ENCODE measurements at places on chromosomes 12 and 14. TPM values are rescaled to one million over a fixed set of nuclear protein-coding genes. Genes with fewer than 3 reads are reported as not detected.

TEX52 gene
- not detected for total RNA-seq

MMP14 gene
- 8.4 TPM for total RNA-seq

MDGA2 gene
- 0.33 TPM for total RNA-seq

TAS2R20 gene
- 1.4 TPM for total RNA-seq

IL22 gene
- not detected for total RNA-seq

EPYC gene
- total RNA-seq = not detected

VRTN gene
- total RNA-seq = not detected

JKAMP gene
- 41.2 TPM for total RNA-seq

CCDC88C gene
- 6.4 TPM for total RNA-seq

KLHL33 gene
- 0.17 TPM for total RNA-seq

DNA sequence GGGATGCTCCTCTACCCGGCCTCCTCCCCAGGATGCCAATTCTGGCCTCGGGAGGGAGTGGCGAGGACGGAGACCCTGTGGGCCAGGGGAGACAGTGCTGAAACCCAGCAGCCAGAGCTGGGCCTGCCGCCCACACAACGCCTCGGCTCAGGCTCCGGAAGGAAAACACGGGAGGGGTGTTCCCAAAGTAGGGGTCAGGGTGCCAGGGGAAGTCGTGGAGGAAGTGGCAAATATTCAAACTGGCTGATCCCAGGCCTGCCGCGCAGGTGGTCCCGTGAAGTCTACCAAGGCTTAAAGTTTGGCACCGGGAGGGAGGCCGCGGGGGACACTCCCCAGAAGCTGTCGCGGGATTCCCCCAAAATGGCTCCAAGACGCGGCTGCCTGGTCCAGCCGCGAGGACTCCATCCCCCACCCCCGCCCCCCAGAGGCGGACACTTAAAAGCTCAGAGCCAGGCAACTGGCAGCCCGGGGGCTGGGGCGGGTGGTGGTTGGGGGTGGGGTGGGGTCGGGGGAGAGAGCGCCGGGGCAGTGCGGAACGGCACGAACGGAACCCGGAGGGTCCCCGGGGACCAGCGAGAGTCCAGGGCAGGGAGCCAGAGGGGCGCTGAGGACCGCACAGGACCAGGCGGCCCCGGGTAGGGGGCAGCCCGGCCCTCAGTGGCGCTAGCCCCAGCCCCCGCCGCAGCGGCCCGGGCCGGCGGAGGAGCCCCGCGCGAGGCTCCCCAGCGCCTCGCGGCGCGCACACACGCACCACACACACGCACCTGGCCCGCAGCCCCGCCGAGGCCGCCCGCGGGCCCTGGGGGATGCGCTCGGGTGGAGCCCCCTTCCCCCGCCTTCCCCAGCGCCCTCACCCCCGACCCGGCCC, 20.0 kb downstream of the BEGAIN start:
- peak overlapping the region; percentile 48 for H3K4me3 ChIP-seq
- H3K4me1 ChIP-seq = peaks cover 18% of the 10 kb centered on the region
- H3K27ac ChIP-seq = no peak overlapping the region
- DNase-seq = no peak
- H3K36me3 ChIP-seq = no peaks in the 10 kb centered on the region

GRCh38 chr14:64953310-64953654, 10.7 kb upstream of the GPX2 start:
- no peaks in the 10 kb centered on the region for H3K36me3 ChIP-seq
- DNase-seq = no peak

DNA sequence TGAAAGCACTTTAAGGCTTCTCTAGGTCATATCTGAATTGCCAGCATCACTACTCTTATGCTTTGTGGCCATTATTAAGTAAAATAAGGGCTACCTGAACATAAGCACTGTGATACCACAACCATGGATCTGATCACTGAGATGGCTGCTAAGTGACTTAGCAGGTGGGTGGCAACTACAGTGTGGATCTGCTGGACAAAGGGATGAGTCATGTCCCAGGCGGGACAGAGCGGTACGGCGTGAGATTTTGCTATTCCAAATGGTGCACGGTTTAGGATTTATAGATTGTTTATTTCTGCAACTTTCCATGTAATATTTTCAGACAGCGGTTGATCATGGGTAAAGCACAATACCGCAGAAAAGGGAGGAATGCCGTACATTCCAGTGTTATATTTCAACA, 39.4 kb downstream of the MLXIP start:
- H3K4me1 ChIP-seq = peaks cover 23% of the 10 kb centered on the region
- H3K36me3 ChIP-seq = no peaks in the 10 kb centered on the region
- peak overlapping the region; percentile 91 for H3K27ac ChIP-seq
- no peaks in the 10 kb centered on the region for H3K27me3 ChIP-seq
- no peak for DNase-seq

- no peaks in the 10 kb centered on the region for H3K27me3 ChIP-seq
- peaks cover 6% of the 10 kb centered on the region for H3K4me1 ChIP-seq
- no peak overlapping the region for H3K4me3 ChIP-seq
- no peaks in the 10 kb centered on the region for H3K36me3 ChIP-seq
- no peak overlapping the region for H3K27ac ChIP-seq
Measured at GRCh38 chr12:95195122-95195521, 22.1 kb downstream of the FGD6 start.

DNA sequence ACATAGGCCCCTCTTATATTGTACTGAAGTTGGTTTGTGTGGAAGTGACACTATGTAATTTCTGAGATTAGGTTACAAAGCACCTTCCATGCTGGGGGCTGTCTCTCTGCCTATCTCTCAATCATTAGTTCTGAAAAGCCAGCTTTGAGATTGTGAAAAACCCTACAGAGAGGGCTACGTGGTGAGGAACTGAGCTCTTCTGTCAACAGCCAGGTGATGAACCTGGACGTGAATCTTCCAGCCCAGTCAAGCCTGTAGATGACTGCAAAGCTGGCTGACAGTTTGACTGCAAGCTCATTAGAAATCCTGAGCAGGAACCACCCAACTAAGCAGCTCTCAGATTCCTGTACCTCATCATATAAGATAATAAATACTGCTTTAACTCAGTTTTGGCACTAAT, 36.3 kb upstream of the BBS10 start:
- no peak overlapping the region for H3K27ac ChIP-seq
- no peaks in the 10 kb centered on the region for H3K27me3 ChIP-seq
- no peaks in the 10 kb centered on the region for H3K36me3 ChIP-seq
- H3K4me1 ChIP-seq = no peaks in the 10 kb centered on the region

GRCh38 chr14:81269100-81269978, 48.6 kb upstream of the GTF2A1 start:
- no peaks in the 10 kb centered on the region for H3K27me3 ChIP-seq
- H3K4me3 ChIP-seq = no peak overlapping the region
- no peak for DNase-seq
- peaks cover 2% of the 10 kb centered on the region for H3K4me1 ChIP-seq

- no peaks in the 10 kb centered on the region for H3K36me3 ChIP-seq
- H3K27ac ChIP-seq = no peak overlapping the region
- H3K27me3 ChIP-seq = no peaks in the 10 kb centered on the region
Measured at GRCh38 chr12:50246197-50246865, 37.0 kb downstream of the LIMA1 start.

DNA sequence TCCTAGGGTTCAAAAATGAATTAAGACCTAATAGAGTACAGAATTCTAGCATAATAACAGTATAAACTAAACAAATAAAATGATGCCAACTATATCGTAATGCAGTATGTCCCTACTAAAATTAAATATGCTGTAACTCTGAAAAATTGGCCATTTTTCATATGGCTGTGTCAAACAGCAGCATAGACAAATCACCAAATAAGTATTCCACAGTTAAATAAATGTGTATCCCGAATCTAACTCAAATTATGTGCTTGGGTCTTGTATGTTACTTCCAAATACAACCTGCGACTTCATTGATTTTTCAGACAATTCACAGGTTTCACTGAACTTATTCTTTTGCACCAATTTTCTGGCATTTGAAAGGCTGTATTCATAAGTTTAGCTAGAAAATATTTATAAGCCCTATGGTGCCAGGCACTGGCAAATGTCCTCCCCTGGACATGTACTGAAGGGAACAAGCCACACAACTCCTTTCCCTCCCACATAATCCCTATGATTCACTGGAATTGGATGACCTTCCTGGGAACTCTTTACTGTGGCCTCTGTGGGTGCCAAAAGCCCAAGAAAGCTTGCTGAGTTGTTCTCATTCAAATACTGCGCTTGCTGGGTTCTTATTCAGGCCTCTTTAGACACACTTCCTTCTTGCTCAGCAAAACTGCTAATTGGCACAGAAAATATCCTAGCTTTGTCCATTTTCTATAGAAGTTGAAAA, 108.8 kb downstream of the KITLG start:
- no peaks in the 10 kb centered on the region for H3K27me3 ChIP-seq
- DNase-seq = no peak
- H3K4me3 ChIP-seq = no peak overlapping the region
- no peaks in the 10 kb centered on the region for H3K36me3 ChIP-seq
- no peak overlapping the region for H3K27ac ChIP-seq
- no peaks in the 10 kb centered on the region for H3K4me1 ChIP-seq

DNA sequence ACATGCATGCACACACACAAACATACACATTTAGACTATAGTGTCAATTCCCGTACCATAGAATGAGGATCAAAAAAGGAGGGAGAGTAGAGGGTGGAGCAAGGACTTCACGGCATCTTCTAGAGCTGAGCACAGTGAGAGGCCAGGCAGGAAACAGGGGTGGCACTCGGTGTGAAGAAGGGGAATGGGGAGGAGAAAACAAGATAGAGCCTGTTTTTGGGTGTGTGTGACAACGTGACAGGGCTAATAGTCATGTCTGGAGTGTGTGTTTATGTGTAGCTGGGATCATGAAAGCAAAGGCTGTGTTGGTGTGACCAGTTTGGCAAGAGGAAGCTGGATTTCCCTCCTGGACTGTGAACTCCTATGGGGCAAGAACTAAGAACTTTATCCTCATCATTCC, 9.9 kb upstream of the ACVR1B start:
- H3K27ac ChIP-seq = no peak overlapping the region
- DNase-seq = no peak
- peaks cover 3% of the 10 kb centered on the region for H3K36me3 ChIP-seq
- no peaks in the 10 kb centered on the region for H3K27me3 ChIP-seq
- H3K4me1 ChIP-seq = no peaks in the 10 kb centered on the region
- H3K4me3 ChIP-seq = no peak overlapping the region

- H3K4me1 ChIP-seq = peaks cover 22% of the 10 kb centered on the region
- peak overlapping the region; percentile 97 for H3K4me3 ChIP-seq
- H3K27ac ChIP-seq = peak overlapping the region; percentile 7
- H3K36me3 ChIP-seq = no peaks in the 10 kb centered on the region
- H3K27me3 ChIP-seq = no peaks in the 10 kb centered on the region
Measured at GRCh38 chr12:48788524-48788853, 400 bp downstream of the ADCY6 start.

GRCh38 chr12:118183155-118183554, 47.2 kb downstream of the PEBP1 start:
- no peak overlapping the region for H3K4me3 ChIP-seq
- no peak for DNase-seq
- peaks cover 8% of the 10 kb centered on the region for H3K36me3 ChIP-seq
- H3K4me1 ChIP-seq = peaks cover 11% of the 10 kb centered on the region
- no peaks in the 10 kb centered on the region for H3K27me3 ChIP-seq

- DNase-seq = no peak
- no peaks in the 10 kb centered on the region for H3K36me3 ChIP-seq
- H3K4me1 ChIP-seq = no peaks in the 10 kb centered on the region
- H3K27ac ChIP-seq = no peak overlapping the region
Measured at GRCh38 chr12:127179176-127179575, 1087.8 kb upstream of the TMEM132C start.

DNA sequence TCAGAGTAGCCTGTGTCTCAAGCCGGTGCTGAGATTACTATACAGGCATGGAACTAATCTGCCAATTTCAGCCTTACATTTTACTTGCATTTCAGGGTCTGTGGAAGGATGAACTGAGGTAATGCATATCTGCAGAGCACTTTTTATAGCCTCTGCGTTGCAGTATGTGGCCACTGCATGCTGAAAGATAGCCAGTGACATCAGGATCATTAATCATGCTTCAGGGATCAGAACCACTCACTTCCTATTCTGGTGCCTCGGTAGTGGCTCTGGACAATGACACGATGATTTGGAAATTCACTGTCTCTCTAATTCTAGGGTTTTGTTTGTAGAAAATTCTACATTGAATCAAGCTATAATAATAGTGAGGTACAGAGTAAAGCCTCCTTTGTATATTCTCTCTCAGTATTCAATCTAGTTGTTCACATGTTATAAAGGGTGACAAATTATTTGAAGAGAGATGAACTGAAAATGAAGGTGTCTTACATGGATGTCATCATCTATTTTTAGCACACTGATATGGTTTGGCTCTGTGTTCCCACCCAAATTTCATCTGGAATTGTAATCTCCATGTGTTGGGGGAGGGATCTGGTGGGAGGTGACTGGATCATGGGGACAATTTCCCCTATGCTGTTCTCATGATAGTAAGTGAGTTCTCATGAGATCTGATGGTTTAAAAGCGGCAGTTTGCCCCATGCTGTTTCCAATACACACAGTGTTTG, 554.3 kb upstream of the MIS18BP1 start:
- H3K4me1 ChIP-seq = no peaks in the 10 kb centered on the region
- H3K27ac ChIP-seq = no peak overlapping the region
- no peak overlapping the region for H3K4me3 ChIP-seq

- no peaks in the 10 kb centered on the region for H3K27me3 ChIP-seq
- no peaks in the 10 kb centered on the region for H3K36me3 ChIP-seq
- H3K4me3 ChIP-seq = no peak overlapping the region
- no peak overlapping the region for H3K27ac ChIP-seq
Measured at GRCh38 chr12:50549885-50550284, 45.1 kb downstream of the DIP2B start.

DNA sequence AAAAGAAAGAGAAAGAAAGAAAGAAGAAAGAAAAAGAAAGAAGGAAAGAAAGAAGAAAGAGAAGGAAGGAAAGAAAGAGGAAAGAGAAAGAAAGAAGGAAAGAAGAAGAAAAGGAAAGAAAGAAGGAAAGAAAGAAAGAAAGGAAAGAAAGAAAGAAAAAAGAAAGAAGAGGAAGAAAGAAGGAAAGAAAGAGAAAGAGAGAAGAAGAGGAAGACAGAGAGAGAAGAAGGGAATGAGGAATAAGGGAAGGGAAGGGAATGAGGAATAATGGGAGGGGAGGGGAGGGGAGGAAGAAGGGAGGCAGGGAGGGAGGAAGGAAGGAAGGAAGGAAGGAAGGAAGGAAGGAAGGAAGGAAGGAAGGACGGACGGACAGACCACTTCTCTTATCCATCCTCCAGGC, 246.9 kb downstream of the ADAMTS20 start:
- no peak for DNase-seq
- no peak overlapping the region for H3K27ac ChIP-seq
- H3K36me3 ChIP-seq = no peaks in the 10 kb centered on the region

- H3K27me3 ChIP-seq = no peaks in the 10 kb centered on the region
- H3K4me3 ChIP-seq = no peak overlapping the region
- H3K27ac ChIP-seq = no peak overlapping the region
- DNase-seq = no peak
- no peaks in the 10 kb centered on the region for H3K36me3 ChIP-seq
Measured at GRCh38 chr12:79183926-79184325, 319.4 kb downstream of the SYT1 start.

GRCh38 chr12:101781834-101782233, 42.6 kb upstream of the SYCP3 start:
- no peaks in the 10 kb centered on the region for H3K4me1 ChIP-seq
- no peaks in the 10 kb centered on the region for H3K36me3 ChIP-seq

GRCh38 chr12:53789570-53789969, 37.8 kb upstream of the CISTR start:
- no peak for DNase-seq
- peaks cover 9% of the 10 kb centered on the region for H3K27me3 ChIP-seq
- no peaks in the 10 kb centered on the region for H3K4me1 ChIP-seq
- H3K36me3 ChIP-seq = no peaks in the 10 kb centered on the region

- DNase-seq = no peak
- peak overlapping the region; percentile 90 for H3K27ac ChIP-seq
- no peaks in the 10 kb centered on the region for H3K36me3 ChIP-seq
- H3K4me3 ChIP-seq = peak overlapping the region; percentile 18
- H3K27me3 ChIP-seq = no peaks in the 10 kb centered on the region
- peaks cover 57% of the 10 kb centered on the region for H3K4me1 ChIP-seq
Measured at GRCh38 chr12:124828264-124829007, 35.2 kb downstream of the SCARB1 start.

Measured in liver (tissue), 10 donors.